ENCODE measurements at places on chromosomes 6 and 20.

- no peak for DNase-seq
Observed at GRCh38 chr20:50983321-50983720, 24.7 kb downstream of the MOCS3 start.

GRCh38 chr6:53240761-53241160, 92.1 kb upstream of the GCM1 start:
- DNase-seq = no peak

- DNase-seq = no peak
Observed at GRCh38 chr20:7523288-7523687, 417.0 kb downstream of the HAO1 start.

GRCh38 chr20:31709939-31710338, 12.7 kb downstream of the BCL2L1 start:
- DNase-seq = no peak

GRCh38 chr6:70547313-70547712, 19.4 kb upstream of the SDHAF4 start:
- DNase-seq = no peak

- no peak for DNase-seq
Observed at GRCh38 chr6:158358450-158359077, 46.3 kb downstream of the TULP4 start.

GRCh38 chr6:30685157-30686008, 1.1 kb downstream of the PPP1R18 start:
- no peak for DNase-seq

- DNase-seq = no peak
Observed at GRCh38 chr6:130825772-130826441, 1.3 kb upstream of the SMLR1 start.

DNA sequence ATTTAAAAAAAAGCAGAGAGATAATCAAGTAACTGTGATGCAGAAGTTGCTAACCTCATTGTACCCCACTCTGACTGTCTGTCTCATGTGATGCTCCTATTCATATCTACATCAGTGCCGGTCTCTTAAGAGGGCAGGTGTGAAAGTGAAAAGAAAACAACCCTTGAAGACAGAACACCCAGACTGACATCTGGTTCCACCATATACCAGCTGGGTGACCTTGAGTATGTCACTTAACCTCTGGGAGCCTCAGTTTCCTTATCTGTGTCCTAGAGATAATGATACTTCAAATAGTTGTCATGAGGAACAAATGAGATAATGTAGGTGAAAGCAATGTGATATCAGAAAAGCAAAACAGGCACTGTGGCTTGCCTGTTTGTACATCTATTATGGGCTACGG, 426.8 kb upstream of the SOX4 start:
- no peak for DNase-seq

Data from NCI-H1092 treated with DMSO at 0.1 percent for 48 hours (cell line).